ENCODE measurements at places on chromosomes 5 and 9. TPM values are rescaled to one million over a fixed set of nuclear protein-coding genes. Genes with fewer than 3 reads are reported as not detected.

DNA sequence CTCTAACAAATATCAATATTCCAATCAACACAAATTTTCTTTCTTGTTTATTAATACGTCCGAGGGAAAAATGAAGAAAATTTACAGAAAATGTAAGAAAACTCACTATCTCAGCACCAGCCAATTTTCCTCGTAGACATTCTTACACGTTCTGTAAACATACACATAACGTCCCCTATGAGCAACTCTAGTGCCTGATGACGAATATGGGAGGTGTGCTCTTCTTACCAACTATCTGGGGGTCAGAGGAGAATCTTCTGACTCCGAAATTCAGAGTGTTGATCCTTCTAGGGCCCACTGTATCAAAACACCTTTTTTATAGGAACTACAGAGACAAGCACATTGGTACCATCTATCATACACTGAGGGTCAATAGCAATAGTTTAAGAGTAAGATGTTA, 198.7 kb downstream of the GAPVD1 start:
- DNase-seq, result no peak

DNA sequence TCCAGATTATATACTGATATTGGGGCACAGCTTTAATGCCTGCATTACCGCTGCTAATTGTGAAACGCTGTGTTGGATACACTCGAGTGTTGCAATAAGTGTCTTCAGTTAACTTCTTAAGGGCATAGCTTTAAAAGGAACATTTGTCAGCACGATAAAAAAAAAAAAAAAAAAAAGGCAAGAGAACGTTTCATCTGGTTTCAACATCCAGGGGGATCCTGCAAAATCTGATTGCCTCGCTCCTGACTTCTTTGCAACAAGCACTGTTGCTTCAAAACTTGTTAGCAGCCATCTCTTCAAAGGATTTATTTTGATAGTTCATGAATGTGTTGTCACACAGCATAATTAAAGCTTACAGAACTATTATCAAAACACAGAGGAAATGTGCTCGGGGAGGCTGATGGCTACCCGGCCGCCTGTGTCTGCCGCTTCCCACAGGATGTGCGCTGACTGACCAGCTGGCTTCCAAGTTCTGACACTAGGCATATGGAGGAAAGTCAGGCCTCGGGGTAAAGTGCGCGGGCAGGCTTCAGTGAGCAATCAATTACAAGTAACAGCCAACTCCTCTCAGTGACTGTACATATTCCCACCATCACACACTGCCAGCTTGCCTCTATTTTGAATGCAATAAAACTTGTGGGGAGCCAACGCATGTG, 77.7 kb downstream of the EBF1 start:
- peak; percentile 25 for DNase-seq

DNA sequence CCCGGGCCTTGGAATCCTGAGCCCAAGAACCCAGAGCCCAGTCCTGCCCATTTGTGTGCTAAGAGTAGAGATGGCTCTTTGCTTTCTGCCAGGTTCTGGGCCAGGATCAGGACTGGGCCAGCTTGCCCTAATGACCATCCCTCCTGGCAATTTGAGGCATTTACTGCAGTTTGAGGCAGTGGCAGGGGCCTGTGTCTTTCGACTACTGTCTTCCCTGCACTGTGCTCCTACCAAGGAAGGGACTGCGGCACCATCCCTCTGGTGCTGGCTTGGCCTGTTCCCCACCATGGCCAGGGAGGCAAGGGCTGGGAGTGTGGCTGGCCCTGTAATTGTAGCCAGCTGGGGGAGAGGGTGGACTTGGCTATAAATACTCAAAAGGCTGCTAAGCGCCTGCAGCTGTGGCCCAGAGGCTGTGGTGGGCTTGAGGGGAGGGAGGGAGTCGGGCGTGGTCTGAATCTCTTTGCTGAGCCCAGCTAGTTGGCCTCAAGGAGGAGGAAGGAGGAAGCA, 4.6 kb downstream of the ENHO start:
- no peak for DNase-seq

DNA sequence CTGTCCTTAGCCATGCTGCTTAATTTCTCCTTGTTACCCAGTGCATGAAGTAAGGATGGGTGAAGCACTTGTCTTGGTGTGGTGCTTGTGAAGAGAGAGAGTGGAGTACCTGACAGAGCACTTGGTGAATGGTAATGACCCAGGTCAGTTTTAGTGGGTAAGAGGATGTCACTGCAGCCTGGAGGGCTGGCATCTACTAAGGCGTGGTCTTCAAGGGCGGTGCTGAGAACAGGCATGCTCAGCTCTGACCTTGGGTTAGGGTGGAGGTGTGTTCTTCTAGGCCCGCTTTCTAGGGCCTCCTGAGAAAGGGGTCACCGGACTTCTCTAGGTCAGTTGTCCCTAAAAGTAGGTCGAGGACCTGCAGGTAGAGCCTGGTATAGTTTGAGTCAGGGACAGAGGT, 25.7 kb downstream of the SH3GL2 start:
- no peak for DNase-seq

DNA sequence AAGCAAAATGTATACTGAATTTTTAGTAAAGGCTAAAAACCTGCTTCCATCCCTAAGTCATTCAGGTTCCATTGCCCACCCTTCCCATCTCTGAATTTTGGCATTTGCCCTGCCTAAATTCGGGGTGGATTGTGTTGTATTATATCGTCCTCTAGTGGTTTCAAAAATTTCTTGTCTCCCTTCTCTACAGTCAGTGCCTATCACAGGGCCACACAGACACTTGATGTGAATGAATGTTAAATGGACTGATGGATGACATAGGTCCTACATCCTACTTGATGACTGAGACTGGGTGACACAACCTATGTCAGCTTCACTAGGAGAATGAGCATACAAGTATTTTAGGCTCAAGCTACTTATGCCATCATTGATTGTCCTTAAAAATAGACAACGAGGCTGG, 45.6 kb upstream of the SLC30A5 start:
- DNase-seq, result no peak

DNA sequence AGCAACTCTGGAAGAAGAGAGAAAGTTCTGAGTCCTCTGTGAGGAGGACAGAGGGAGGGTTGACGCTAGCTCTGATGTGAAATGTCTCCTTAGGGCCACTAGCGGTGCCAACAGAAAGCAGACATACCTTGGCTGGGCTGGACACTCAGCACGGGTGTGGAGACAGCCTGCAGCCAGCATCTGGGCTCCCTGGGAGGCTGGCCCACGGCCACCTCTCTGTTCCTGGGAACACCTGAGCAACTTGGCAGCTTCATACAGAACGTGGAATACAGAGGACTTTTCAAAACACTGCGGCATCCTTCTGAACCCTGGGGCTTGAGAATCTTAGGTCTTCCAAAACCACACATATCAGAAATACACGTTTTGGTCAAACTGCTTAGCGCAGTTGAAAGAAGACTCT, 269.1 kb downstream of the FSTL4 start:
- DNase-seq, result no peak

DNA sequence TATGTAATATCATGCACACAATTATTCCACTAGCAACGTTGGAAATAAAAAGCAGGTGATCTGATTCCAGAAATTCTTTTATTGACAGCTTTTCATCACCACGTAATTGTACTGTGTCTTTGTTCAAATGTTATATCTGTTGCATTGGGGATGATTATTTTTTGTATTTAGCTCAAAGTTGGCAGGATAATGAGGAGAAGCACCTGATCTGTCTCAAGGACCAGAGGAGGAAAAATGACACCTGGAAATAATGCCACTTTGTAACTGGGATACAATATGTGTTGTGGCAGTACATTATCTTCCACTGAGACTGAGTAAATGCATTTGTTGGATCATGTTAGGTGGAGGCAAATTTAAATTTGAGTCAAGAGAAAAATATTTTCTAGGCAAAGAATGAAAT, 1298.8 kb upstream of the CDH6 start:
- DNase-seq, result no peak

GRCh38 chr5:143214890-143215289, 188.6 kb downstream of the NR3C1 start:
- no peak for DNase-seq

- peak; percentile 47 for DNase-seq
Observed at GRCh38 chr9:124450241-124450924, at the start of gene ADGRD2. ADGRD2 (plus strand) TSS chr9:124450451; CDS start chr9:124451667, 1,216 bp downstream.

DNA sequence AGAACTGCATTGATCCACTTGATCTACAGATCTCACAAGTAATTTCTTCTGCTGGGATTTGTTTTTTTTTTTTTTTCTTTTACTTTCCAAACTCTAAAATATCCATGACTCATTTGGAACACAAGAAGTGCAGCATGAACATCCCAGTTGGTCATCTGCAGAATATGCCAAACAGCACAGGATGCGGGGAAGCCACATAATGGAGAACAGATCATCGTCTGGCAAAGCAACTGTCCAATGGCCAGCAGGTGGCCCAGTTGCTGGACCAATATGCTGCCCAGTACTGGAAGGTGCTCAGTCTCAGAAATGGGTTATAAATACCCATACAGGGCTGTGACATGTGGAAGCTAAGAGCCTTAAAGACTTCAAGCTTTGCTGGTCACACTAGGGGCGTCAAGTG, 221.3 kb upstream of the TAS2R1 start:
- no peak for DNase-seq

GRCh38 chr5:45274241-45274640, 421.9 kb downstream of the HCN1 start:
- no peak for DNase-seq

CDH9 gene
- total RNA-seq, result 0.14 TPM

MED22 gene
- 69.7 TPM for total RNA-seq
